Left kidney (tissue), 8 donors: ENCODE measurements at places on chromosomes 12 and 14. TPM values are rescaled to one million over a fixed set of nuclear protein-coding genes. Genes with fewer than 3 reads are reported as not detected.

The CIROP gene
- polyA plus RNA-seq: not detected

The MSI1 gene
- 26.5 TPM for polyA plus RNA-seq

The SLC35F4 gene
- 4.3 TPM for polyA plus RNA-seq

The HNF1A gene
- 14.5 TPM for polyA plus RNA-seq

The A2M gene
- polyA plus RNA-seq: 218 TPM

The ST8SIA1 gene
- polyA plus RNA-seq: 8.5 TPM

The SLC15A4 gene
- polyA plus RNA-seq: 37.3 TPM

The ACOT4 gene
- 3.4 TPM for polyA plus RNA-seq

The FAM181A gene
- polyA plus RNA-seq: not detected

The RD3L gene
- not detected for polyA plus RNA-seq

The HOXC11 gene
- 2.1 TPM for polyA plus RNA-seq
